ENCODE measurements at places on chromosomes 2 and 18.
A peak's percentile ranks its signal among the peaks of the same experiment; 100 is the strongest.

DNA sequence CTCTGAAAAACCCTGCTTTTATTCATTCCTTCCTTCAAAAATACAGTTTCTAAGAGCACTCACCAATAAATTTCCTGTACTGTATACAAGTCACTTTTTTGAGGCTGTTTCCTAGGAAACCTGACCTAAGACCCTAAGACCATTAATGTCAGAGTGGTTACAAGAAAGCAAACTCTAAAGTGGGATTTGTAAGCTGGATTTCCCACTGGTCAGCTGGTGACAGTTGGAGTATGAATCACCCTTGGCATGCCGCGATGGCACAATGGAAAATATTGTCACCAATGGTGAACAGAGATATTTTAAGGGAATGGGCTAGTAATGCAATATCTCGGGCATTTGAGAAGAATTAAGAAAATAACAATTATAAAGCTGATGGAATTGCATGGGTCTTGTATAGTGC lies 101.9 kb downstream of the COL3A1 start:
- DNase-seq, result no peak

- peak; percentile 96 for DNase-seq
Observed at GRCh38 chr2:195898505-195899191, 170.0 kb downstream of the DNAH7 start.

GRCh38 chr2:59910166-59910565 lies 643.3 kb downstream of the BCL11A start:
- no peak for DNase-seq

- no peak for DNase-seq
Observed at GRCh38 chr2:233094614-233095013, 34.5 kb downstream of the INPP5D start.

GRCh38 chr2:128092656-128093055 lies 1.7 kb downstream of the UGGT1 start:
- no peak for DNase-seq

- DNase-seq, result no peak
Observed at GRCh38 chr2:74373985-74374384, 6.1 kb downstream of the DCTN1 start.

- DNase-seq, result no peak
Observed at GRCh38 chr2:130286983-130287655, 55.6 kb upstream of the IMP4 start.

DNA sequence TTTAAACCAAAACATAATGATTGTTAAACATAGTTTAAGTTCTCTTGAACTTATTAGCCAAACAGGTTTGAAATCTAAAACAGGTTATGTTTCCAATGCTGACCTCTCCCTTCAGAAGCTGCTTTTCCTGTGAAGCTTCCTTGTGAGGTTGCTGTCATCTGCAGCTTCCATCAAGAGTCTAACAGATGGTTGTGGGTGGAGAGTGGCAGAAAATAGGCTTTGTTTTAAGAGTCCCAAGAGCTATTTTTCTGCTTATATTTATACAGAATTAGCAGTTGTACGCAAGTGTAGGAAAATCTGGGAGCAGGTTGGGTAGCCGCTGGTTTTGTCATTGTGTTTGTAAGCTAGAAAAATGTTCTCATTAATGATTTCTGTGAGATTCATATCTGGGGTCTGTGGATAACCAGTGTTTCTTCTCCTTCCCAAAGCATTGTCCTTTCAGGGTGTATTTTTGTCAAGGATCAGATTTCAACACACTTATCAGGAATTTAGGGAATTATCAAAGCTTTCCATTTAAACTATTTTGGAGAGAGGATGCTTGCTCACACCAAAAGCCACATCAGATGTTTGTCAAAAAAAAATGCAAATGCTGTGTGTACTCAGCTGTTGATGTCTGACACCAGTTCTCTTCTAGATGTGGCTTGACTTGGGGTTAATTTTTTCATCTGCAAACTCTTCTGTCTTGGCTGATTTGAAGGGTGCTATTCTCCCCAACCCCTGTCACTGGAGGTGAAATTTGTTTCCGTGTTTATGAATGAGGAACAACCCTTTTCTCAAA lies 78.1 kb upstream of the KIF5C start:
- no peak for DNase-seq

DNA sequence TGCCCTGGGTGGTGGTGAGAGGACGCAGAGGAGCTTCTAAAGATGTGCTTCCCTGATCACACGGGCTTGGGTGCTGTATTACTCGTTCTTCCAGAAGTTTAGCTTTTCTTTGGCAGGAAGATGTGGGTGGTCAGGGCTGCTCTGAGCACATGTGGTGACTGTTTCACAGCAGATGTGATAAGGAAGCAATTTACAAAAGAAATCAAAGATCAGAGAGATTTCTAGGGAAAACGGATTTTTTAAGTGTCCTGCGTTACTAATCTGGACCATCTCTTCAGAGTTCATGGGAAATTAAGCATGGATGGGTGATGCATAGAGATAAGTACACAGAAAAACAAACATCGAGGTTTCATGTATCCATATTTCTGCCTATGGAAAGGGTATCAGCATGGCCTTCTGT lies 99.4 kb downstream of the WDSUB1 start:
- no peak for DNase-seq

DNA sequence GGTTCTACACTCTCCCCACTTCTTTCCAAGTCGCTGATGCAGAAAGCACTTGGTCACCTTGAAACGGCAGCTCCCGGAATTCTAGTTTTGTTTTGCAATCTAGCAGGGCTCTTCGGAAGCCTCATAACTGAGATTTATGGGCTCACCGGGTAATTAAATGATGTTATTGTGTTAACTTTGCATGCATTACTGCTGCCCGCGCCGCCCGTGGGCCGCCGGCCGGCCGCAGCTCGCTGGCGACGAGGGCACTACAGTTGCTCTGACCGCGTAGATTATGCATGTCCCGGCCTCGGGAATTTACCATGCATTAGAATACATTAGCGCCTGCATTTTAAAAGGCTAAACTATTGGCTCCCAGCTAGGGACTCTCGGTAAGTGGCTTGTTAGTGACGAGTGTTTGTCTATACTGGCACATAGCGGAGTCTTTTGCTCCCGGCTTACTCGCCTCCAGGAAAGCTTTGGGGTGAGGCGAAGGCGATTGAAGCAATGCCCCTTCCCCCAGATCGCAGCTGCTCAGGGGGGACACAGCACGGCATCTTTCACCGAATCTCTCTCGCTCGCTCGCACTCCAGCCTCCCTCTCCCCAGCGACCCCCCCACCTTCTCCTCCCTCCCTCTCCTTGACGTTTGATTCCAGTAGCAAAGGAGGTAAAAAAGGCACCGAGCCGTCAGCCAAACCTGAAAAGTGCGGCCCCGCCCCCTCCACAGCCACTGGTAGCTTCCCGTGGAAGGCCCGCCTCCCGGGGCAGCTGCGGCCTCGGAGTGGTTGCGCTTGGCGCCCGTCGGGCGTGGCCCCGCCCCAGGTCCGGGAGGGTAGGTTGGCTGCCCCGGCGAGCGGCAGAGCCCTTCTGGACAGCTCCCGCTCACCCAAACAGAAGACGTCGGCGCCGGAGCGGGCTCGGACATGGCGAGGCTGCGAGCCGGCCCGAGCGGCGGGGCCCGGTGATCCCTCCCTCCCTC lies at the start of gene ONECUT2:
TSS of gene ONECUT2 (plus strand) at position 839 of the 959 bp plus-strand sequence. CDS start 343 bp downstream, outside the sequence.
- DNase-seq, result peak; percentile 50

- no peak for DNase-seq
Observed at GRCh38 chr2:145547620-145548019, 1027.7 kb upstream of the ZEB2 start.

DNA sequence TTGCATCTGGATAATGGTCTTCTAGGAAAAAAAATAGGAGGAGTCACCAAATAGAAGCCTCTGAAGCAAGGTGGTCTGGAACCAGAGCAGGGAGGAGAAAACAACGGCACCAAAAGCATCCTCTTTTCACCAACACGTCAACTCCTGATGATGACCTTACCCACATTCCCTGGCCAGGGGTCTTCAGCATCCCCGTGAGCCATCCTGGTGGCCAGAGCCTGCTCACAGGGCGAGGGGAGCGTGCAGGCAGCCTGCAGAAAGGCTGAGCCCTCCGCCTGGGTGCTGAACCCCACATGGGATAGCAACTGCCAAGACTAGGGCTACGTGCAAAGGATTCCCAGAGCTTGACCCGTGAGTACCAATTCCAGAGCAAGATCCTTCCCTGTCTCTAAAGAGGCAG lies 191.0 kb downstream of the NDUFA10 start:
- DNase-seq, result no peak

DNA sequence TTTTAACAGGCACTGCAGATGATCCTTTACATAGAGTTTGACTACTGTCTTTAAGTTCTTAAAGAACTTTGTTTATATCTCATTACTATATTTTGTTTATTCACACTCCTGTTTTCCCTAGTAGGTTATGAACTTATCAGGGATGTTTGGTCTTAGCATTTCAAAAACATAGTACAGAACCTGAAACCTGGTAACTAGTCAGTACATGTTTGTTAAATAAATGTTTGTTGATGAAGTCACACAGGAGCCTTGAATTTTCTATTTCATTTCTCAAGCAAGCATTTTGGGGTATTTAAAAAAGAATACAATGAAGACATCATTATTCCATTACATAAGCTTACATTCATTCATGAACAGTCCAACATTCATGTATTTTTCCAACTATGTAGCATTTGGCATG lies 280.3 kb upstream of the ZSWIM2 start:
- no peak for DNase-seq

GRCh38 chr18:13423352-13423751 lies 204.8 kb downstream of the LDLRAD4 start:
- no peak for DNase-seq

DNA sequence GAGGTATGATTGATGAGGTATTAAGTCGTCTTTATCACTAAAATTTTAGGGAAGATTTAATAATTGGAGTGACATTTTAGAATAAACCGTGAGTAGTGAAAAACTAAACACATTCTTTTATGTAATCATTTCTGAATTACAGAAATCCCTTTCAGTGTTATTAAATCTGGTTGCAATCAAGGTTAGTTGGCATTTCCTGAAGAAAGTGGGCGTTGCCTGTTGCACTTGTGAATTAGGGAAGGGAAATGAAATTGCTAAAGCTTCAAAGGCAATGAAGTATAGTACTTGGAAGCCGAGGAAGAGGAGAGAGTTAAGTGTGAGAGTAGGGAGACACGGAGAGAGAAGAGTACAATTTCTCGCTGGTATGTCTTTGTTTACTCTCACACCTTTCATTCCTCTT lies 274.5 kb downstream of the SLC8A1 start:
- DNase-seq, result no peak

GRCh38 chr2:86468162-86469033 lies 27.2 kb downstream of the KDM3A start:
- no peak for DNase-seq

- DNase-seq, result no peak
Observed at GRCh38 chr2:205994344-205994743, 91.6 kb downstream of the INO80D start.

DNA sequence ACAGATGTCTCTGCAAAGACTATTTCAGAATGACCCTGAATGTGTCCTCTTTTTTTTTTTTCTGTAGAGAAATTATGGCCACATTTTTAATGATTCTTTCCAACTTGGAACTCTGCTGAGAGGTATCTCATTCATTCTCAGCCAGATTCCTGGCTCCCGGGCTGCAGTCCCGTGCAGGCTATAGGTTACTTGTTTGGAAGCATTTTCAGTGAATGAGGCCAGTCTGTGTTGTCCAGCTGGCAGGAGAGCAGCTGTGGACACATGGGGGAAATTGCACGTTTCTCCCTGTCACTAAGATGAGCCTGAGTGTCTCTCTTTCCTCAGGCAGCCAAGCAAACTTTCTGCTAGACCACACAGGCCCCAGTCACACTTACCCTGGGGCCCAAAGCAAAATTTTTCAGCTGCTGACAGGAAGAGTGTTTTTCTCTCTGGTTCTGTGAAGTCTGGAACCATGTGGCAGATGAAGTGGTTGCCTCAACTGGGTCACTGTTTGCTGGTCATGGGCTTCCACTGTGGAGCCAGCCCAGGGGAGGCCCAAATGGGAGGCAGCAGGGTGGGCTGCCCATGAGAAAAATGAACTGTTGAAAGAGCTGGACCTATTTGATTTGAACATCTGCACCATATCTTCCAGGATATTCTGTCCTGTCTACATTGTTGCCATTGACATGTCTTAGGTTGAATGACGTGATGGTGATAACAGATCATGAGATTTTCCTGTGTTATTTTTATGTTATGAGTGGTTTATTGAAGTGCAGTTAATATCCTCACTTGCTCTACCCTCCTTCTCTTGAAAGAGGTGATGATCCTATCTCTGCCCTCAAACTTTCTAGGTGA lies 431.2 kb downstream of the LPIN1 start:
- DNase-seq, result no peak

DNA sequence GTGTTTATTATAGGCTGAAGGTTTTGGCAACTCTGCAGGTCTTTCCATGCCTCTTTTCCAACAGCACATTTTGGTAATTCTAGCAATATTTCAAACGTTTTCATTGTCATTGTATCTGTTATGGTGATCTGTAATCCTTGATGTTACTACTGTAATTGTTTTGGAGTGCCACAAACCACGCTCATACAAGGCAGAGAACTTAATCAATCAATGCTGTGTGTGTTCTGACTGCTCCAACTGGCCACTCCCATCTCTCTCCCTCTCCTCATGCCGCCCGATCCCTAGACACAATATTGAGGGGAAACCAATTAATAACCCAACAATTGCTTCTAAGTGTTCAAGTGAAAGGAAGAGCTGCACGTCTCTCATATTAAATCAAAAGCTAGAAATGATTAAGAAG lies 32.9 kb downstream of the HDLBP start:
- DNase-seq, result no peak

GRCh38 chr2:105411720-105412407 lies 13.0 kb upstream of the FHL2 start:
- DNase-seq, result no peak

DNA sequence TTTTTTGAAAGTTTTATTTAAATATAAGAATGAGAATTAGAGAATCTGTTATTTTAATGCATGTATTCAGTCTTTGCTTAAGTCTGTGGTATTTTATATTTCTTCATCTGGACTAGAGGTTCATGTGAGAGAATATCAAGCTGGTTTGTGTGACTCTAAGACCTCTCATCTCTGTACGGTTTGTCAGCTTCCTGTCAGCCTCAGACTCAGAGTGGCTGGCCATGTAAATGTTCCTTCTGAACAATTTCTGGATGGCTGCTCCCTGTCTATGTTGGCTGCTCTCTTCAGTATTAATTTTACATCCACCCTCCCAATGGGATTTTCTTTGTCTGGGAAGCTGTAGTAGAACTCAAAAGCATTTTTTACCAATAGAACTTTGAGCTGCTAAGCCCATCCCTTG lies 225.3 kb upstream of the THUMPD2 start:
- DNase-seq, result no peak

GRCh38 chr18:22483407-22483806 lies 65.7 kb upstream of the CTAGE1 start:
- DNase-seq, result no peak

DNA sequence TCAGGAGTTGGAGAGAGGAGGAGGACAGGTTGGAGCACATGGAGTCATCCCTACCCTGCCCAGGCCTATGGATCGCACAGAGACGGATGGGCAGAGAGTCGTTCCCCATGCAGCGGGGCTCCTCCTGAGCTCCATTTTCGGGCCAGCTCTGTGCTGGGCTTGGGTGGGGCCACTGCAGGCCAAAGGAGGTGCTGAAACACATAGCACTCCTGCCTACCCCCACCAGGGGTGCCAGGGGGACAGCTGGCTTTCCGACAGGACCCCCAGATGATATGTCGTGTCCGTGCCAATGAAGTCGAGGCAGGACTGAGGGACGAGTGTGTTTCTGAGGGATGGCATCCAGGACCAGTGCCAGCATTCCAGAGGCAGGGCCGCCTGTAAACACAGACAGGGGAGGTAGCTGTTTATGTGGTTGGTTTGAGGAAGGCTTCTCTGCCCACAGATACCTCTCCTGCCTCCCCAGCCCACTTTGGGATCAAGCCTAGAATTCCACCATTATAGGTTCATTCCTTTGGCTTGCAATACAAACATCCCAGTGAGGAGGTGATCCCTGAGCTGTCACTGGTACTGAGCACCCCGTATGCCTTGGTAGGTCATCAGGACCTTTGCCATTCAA lies 116.6 kb downstream of the GLI2 start:
- DNase-seq, result no peak

All from brain pericyte (primary cell).